Activated naive CD8-positive, alpha-beta T cell treated with anti-CD3 and anti-CD28 coated beads, Interleukin-2, amount 50 U/mL, for 24 hours (primary cell): ENCODE measurements at places on chromosomes 1 and 21.

DNA sequence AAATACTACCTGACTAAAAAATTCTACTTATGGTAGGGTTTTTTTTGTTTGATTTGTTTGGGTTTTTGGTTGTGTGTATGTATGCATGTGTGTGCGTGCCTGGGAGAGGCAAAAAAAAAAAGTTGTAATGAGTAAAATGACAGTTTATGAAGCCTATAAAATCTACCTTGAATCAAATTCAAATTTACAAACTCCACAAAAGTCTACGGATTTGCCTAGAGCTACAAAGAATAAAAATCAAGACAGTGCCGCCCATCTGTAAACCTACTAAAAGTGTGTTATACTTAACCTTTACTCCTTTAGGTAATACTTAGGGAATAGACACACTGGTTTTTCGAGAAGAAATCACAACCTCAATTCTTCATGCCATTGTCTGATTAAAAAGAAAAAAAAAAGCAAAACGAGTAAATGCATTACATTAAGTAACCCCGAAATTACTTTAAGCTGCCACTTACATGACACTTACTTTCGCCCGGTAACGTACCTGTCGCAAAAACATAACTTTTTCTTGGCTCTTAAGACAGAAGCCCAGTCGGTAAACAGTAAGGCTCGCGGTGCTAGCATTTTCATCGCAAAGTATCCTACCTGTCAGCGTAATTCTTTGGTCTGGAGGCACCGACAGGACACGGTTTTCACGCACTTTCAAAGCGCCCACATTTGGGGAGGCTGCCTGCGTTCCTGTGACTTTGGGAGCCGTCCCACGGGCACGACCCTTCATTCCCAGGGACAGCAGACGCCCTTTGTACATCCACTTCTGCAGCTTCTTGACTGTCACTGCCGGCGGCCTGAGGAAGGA, 951 bp downstream of the SYDE2 start:
- no peak for DNase-seq

DNA sequence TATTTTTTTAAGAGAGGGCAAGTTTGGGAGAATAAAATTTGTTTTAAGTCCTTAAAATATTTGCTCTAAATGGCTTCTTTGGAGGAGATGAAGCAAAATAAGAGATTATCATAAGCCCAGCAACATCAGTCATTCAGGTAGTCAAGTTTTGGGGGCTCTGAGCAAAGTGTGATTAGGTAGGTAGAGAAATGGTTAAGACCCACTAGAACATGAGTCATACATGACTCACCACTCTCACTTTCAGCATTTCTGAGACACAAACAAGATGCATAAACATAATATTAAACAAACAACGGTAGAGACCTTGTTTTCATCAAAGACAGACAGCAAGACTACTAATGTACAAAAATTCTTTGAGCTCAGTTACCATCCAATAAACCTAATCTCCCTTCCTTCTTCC, 272.2 kb downstream of the LMO4 start:
- DNase-seq = no peak

GRCh38 chr1:156860113-156860627, 495 bp upstream of the NTRK1 start:
- peak; percentile 74 for DNase-seq

- no peak for DNase-seq
Observed at GRCh38 chr1:3429766-3430165, 24.7 kb upstream of the ARHGEF16 start.

GRCh38 chr1:207156826-207157225, 52.8 kb downstream of the C4BPA start:
- DNase-seq = no peak

- no peak for DNase-seq
Observed at GRCh38 chr1:83864991-83865390, 133.9 kb downstream of the TTLL7 start.

DNA sequence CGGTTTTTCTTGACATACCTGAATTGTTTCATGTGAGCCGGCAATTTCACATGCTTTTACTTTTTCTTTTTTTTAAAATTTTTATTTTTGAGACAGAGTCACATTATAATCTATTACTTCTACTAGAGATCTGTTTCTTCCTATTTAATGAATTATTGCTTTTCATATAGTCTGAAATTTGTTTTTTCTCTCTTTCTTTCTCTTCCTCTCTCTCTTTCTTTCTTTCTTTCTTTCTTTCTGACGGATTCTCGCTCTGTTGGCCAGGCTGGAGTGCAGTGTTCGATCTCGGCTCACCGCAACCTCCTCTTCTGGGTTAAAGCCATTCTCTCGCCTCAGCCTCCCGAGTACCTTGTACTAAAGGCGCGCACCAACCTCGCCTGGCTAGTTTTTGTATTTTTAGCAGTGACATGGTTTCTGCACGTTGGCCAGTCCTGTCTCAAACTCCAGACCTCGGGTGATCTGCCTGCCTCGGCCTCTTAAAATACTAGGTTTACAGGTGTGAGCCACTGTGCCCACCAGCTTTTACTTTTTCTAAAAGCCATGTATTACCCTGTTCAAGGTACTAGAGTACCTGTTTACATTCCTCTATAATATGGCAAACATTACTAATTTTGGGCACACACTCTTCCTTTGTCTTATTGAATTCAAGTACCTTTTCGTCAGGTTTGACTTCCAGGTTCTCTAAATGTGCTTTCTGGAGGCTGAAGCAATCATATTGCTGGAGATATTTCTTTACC, 86.5 kb upstream of the RHOU start:
- no peak for DNase-seq

- DNase-seq = no peak
Observed at GRCh38 chr1:87844251-87844650, 515.6 kb downstream of the LMO4 start.

GRCh38 chr1:19465123-19465522, 20.2 kb downstream of the CAPZB start:
- no peak for DNase-seq

- no peak for DNase-seq
Observed at GRCh38 chr1:151693057-151693651, 23.4 kb downstream of the CELF3 start.

GRCh38 chr1:201970334-201971159, 11.9 kb upstream of the RNPEP start:
- DNase-seq = no peak

DNA sequence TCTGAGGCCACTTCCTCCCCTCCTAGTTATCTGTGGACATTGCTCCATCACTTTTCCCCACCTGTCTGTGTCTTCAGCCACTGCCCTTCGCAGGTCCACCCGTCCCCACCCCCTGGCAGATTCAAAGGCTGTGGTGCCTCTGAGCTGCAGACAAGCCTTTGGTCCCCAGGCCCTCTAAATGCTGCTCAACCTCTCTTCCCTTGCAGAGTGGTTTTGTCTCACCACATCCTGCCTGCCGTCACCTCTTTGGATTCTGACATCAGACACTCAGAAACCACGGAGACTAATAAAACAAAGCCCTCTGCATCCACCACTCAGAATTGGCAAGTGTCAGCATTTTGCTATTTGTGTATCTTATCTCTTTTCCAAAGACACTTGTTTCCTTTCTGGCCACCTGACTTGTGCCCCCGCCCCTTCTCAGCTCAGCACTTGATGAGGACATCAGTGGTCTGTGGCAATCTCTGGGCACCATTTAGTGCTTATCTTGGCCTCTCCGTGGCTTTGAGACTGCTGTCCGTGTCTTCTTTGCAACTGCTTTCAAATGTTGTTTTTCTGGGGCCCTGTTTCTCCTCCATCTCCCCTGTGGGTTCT, 7.7 kb downstream of the CNIH3 start:
- peak; percentile 67 for DNase-seq

- no peak for DNase-seq
Observed at GRCh38 chr1:220076861-220077762, 12.5 kb downstream of the BPNT1 start.

DNA sequence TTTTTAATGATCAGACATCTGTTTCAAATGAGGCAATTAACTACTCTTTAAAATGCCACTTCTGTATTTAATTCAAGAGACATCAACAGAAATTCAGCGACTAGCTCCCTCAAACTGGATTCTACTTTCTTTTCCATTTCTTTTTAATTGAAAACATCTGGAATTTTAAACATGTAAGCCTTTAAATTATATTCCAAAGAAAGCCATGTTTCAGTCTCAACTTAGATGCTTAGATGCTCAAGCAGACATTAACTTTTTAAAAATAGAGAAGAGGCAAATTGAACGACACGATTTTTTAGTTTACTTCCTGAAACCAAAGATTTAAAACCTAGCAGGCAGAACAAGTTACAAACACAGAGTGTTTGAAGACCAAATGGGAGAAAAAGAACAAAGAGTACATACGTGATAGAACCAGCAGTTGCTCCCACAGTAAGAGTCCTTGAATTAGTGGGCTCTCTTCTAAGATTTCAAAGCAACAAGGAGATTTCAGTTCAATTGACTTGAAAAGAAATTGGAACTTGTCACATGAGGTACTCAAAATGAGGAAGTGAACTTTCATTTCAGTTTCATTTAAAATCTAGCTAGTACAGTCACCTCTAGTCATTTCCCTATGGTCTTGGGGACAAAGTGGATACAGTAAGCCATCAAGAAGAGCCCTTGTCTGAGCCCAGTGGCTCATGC, at the start of gene CTSS:
Gene CTSS, minus strand, starts transcription at position 483 of the 681 bp plus-strand sequence. CDS start 1,015 bp downstream, outside the sequence.
- no peak for DNase-seq

DNA sequence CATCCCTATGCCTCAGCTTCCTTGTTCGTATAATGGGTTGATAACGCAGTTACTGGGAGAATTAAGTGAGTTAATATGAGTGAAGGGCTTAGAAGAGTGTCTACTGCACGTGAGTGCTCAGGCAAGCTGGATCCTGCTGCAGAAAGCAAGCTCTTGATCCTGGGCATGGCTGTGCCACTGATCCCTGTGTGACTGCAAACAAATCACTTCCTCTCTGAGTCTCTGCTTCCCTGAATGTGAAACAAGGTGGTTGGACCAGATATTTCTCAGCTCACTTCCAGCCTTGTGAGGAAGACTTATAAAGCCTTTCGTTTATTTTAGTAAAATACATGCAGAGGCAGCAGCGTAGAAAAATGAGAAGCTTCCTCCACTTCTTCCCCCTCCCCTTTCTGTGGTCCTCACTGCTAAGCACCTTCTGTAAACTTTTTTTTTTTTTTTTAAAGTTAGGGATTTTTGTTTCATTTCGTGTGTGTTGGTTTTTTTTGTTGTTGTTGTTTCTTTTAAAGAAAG, 13.8 kb downstream of the PSEN2 start:
- no peak for DNase-seq

DNA sequence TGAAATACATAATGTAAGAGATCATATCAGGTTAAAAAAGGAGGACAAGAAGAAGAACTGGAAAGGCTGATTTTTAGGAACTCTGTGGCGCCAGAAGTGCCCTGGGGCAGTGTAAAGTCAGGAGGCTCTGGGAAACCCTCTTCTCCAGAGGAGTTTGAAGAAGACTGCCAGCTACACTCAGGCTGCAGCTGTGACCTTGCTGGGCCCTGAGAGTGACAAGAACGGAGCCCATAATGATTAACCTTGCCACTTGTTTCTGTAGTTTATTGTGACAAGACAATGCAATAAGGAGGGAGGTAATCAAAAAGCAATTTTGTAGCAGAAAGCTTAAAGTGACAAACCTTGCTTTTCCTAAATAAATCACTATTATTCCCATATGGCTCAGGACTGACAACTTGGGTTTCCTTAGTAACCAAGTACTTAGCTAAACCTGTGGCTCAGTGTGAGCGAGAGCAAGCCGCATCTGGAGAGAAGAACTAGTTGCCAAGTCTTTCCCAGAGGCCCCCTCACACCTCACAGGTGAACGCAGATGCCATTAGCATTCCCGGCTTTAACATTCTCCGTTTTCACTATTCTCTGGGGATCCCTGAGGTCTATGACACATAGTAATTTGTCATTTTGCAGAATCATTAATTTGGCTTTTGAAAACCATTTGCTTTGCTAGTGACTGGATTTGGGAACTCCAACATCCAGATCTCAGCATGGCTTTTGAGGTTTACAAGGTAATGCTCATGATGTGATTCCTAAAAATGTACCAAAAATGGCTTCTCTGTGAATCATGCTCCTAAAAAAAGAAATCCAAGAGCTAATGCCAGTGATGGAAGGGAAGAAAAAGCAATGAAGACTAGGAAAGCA, 115.9 kb downstream of the OMA1 start:
- no peak for DNase-seq

GRCh38 chr1:46246548-46247435, 771 bp upstream of the RAD54L start:
- DNase-seq = peak; percentile 73

DNA sequence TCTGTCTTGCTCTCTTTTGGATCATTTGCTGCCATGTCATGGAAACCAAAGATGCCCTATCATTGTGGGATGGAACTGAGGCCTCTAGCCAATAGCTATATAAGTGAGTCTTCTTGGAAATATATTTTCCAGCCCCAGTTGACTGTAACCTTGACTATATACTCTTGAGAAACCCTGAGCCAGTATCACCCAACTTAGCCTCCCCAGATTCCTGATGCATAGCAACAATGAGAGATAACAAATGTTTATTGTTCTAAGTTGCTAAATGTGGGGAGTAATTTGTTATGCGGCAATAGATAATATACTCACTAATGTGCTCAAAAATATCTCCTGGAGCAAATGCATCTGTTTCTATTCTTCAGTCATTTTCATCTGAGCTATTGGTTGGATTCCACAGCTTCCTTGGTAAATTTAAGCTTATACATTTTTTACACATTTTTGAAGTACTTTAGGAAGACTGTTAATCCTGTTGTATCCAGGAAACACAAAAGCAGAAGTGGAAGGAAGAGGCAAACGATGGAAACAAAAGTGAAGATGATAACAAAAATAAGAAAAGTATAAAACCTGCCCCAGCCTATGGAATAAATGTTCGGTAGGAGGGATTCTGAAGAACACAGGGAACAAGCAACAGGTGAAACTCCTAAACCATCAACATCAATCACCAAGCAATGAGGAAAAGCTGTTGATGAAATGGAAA, 6.3 kb upstream of the SRRM1 start:
- no peak for DNase-seq

DNA sequence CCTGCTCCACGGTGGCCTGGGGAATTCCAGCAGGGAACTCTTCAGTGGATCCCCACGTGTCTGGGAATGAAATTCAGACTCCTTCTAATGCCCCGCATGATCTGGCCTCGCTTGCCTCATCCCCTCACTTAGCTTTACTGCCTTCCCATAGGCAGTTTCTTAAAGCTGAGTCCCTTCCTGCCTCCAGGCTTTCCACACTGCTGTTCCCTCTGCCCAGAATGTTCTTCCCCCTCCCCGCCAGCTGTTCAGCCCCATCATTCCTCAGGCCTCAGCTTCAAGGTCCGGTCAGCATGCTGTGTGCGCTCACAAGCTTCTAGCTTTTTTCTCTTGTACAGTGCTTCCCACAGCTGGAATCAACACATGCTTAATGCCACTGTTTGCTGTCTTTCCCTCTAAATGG, 54.9 kb upstream of the WASF2 start:
- no peak for DNase-seq

GRCh38 chr1:201264554-201264953, 18.8 kb upstream of the PKP1 start:
- no peak for DNase-seq

DNA sequence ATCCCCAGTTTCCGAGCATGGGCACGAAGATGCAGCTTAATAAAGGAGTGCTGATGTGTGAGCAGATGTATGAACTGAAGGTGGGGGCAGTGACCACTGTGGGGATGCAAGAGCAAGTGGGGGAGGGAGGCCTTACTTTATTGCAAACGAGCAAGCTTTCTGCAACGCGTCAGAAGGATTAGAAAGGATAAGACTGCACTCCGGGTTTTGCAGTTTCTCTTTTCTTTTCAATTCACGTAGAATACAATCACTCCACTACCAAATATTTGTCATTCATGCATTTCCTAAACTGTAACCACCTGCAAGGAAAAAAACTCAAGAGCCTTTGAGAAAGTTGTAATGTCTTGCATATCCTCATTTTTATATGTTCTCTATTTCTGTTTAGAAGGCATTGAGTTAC, 4.3 kb upstream of the OR2C3 start:
- DNase-seq = no peak
